Glomerular endothelial cell (primary cell): ENCODE measurements at places on chromosomes 7 and 10. TPM values are rescaled to one million over a fixed set of nuclear protein-coding genes. Genes with fewer than 3 reads are reported as not detected.

The ATP6V0A4 gene
- total RNA-seq: not detected in 2 replicates

The C7orf33 gene
- total RNA-seq: not detected in 2 replicates

The IL6 gene
- 5.7 and 15.0 TPM in 2 replicates for total RNA-seq

The COL1A2 gene
- 9.0 and 76.0 TPM in 2 replicates for total RNA-seq

The FOXP2 gene
- 0.68 and 3.5 TPM in 2 replicates for total RNA-seq

The SORCS1 gene
- not detected in 2 replicates for total RNA-seq

The TRPV5 gene
- total RNA-seq: not detected in 2 replicates

The KIF11 gene
- 4.5 and 9.6 TPM in 2 replicates for total RNA-seq

The LHFPL3 gene
- not detected in 2 replicates for total RNA-seq

The CYP2C9 gene
- not detected in 2 replicates for total RNA-seq

The KCP gene
- total RNA-seq: 0.06 TPM in 1 of 2 replicates, not detected in the other

The GIMAP4 gene
- 83.5 and 97.6 TPM in 2 replicates for total RNA-seq

GRCh38 chr7:24889611-24890010 lies 90.4 kb downstream of the OSBPL3 start:
- DNase-seq: no peak

- DNase-seq: no peak
Observed at GRCh38 chr10:61733358-61733940, 70.7 kb downstream of the CABCOCO1 start.

- no peak for DNase-seq
Observed at GRCh38 chr7:30880125-30880720, 31.4 kb upstream of the AQP1 start.

GRCh38 chr7:17931069-17931468 lies 9.2 kb downstream of the SNX13 start:
- no peak for DNase-seq

GRCh38 chr10:62760401-62760800 lies 44.1 kb upstream of the ADO start:
- DNase-seq: peak; percentile 77

- no peak for DNase-seq
Observed at GRCh38 chr7:130441408-130441869, 623 bp upstream of the CEP41 start.

DNA sequence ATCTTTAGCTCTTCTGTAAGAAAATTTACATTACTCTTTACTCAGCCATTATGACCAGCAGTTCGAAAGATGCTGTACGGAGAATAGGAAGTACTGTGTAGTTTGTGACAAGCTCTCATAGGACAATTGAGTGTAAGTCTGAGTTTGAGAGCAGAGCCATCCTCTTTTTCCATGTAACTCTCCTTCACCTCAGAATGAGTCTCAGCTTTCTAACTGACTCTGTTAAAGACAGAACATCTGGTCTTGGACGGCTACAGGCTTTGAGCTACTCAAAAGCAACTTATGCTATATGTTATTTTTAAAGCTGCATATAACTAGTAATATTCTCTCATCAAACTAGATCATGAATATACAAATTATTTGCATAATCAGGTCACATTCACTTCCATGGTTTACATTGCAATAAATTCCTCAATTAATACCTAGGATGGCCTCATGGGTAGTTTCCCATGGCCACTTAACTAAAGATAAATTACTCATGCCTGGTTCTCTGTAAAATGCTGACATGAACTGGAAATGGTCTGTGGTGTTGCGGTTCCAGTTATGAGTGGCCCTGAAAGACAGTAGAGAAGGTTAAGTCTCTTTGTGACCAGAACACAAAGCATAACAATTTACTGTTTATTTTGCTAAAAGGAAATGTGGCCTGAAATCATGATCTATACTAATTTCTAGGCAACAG lies 358.7 kb downstream of the PHF14 start:
- DNase-seq: no peak

- DNase-seq: no peak
Observed at GRCh38 chr10:30705101-30705624, 75.6 kb upstream of the LYZL2 start.

DNA sequence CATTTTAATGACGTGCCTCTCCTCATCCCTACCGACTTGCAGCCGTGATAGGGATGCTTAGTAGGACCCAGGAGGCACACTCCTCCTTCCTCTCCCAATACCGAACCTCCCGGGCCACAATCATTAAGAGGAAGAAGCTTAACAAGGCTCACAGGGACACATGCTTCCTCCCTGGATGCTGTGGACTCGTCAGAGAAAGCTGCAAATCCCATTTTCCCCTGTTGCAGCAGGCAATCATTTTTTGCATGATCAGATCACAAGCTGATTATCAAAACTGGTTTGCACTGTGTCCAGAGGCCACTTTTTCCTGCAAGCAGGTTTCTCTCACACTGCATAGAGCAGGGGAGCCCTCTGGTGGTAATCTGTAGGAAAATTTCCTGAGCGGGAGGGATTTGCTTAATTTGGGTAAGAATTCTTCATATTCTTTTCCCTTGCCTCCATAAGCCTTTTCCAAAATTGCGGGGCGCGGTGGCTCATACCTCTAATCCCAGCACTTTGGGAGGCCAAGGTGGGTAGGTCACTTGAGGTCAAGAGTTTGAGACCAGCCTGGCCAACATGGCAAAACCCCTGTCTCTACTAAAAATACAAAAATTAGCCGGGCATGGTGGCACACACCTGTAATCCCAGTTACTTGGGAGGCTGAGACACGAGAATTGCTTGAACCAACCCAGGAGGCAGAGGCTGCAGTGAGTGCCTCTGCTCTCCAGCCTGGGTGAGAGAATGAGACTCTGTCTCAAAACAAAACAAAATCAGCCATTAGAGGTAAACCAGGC lies 16.1 kb upstream of the LAMB4 start:
- DNase-seq: peak; percentile 66

GRCh38 chr7:138801256-138801655 lies 3.3 kb upstream of the ATP6V0A4 start:
- DNase-seq: no peak

DNA sequence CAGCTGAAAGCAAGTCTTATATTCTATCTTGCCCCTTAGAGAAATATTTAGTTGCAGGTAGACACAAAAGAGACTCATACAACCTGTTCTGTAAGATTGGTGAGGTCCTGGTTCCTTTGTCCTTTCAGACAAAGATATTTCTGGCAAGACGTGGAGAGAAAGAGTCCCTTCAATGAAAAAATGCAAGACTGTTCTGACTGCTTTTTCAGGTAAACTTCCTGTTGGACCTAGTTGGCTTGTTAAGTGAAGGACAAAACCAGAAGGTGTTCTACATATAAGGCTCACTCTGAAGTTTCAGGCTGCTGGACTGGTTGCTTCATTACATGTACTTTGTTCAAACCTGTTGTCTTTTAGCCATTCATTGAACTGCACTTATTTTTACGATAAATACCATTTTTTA lies 119.0 kb upstream of the PTPRZ1 start:
- DNase-seq: no peak

DNA sequence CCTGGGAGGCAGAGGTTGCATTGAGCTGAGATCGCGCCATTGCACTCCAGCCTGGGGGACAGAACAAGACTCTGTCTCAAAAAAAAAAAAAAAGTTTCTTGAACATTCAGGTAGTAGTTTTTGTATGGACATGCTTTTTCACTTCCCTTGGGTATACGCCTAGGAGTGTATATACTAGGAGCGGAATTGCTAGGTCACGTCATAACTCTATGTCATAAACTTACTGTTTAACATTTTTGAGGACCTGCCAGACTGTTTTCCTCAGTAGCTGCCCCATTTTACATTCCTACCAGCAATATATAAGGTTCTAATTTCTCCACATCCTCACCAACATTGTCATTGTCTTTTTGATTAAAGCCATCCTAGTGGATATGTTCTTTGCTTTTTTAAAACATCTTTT lies 51.6 kb downstream of the MKI67 start:
- DNase-seq: no peak

- no peak for DNase-seq
Observed at GRCh38 chr10:31757831-31758230, 170.8 kb downstream of the ARHGAP12 start.

- DNase-seq: no peak
Observed at GRCh38 chr7:14324767-14325166, 335.3 kb upstream of the ETV1 start.

DNA sequence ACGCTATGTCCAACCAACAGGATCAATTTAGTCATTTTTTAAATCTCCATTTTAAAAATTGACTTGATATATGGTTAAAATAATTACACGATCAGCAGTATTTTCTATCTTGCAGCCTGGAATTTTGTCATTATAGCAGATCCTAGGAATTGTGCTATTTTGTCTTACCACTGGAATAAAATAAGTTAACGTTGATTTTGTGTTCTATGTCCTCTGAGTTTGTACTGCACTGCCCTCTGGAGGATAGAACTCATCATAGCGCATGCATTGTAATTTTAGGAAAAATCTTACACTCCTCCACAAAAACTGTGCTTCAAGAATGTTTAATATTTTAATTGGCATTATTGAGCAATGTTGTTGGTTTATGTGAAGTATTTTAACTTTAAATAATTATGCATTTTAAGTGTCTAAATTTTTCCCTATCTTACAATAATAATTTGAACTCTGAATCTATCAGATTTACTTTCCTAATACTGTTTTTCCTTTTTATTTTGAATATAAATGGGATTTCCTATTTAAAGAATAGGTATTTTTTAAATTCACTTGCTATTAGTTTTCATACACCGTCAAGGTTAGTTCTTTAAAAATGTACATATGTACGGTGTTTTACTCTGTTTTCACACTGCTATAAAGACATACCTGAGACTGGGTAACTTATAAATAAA lies 220.1 kb downstream of the PPP1R3A start:
- no peak for DNase-seq

DNA sequence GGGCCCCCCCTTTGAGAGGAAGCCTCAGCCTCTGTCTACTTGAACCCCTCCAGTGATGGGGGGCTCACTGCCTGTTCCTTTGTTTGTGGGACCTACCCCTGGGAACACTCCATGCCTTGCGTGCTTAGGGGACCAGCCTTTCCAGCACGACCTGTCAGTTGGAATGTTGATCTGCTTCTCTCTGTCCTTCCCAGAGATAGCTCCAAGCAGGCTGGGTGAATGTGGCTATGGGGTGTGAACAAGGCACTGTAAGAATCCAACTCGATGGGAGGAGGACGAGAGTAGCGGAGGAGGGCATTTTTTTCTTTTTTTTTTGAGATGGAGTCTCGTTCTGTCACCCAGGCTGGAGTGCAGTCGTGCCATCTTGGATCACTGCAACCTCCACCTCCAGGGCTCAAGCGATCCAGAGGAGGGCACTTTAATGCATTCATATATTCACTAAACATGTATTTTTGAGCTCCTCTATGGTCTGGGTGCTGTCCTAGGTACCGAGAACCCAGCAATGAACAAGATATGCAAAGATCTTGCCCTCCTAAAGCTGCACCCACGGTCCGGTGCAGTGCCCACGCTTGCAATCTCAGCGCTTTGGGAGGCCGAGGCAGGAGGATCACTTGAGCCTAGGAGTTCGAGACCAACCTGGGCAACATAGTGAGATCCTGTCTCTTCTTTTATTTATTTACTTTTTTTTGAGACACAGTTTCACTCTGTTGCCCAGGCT lies 8.5 kb downstream of the CLIP2 start:
- DNase-seq: no peak

- no peak for DNase-seq
Observed at GRCh38 chr10:75624638-75625037, 193.2 kb downstream of the LRMDA start.

- DNase-seq: no peak
Observed at GRCh38 chr10:118504467-118505205, 90.8 kb downstream of the PRLHR start.

GRCh38 chr7:97418312-97418711 lies 300.8 kb downstream of the SDHAF3 start:
- DNase-seq: no peak

DNA sequence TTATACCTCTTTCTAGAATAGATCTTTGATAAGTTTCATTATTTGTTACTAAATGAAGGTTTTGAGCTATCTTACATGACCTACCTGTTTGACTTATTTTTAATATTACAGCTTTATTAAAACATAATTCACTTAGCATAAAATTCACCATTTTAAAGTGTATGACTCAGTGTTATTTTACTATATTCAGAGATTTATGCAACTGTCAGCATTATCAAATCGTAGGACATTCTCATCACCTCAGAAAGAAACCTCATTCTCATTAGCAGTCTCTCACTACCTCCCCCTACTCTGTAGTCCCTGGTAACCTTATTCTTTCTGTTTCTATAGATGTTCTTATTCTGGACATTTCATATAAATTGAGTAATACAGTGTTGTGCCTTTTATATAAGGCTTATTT lies 207.9 kb upstream of the FOXP2 start:
- no peak for DNase-seq

GRCh38 chr7:42065942-42066341 lies 171.1 kb downstream of the GLI3 start:
- DNase-seq: no peak

GRCh38 chr7:55073051-55073511 lies 54.3 kb downstream of the EGFR start:
- no peak for DNase-seq

DNA sequence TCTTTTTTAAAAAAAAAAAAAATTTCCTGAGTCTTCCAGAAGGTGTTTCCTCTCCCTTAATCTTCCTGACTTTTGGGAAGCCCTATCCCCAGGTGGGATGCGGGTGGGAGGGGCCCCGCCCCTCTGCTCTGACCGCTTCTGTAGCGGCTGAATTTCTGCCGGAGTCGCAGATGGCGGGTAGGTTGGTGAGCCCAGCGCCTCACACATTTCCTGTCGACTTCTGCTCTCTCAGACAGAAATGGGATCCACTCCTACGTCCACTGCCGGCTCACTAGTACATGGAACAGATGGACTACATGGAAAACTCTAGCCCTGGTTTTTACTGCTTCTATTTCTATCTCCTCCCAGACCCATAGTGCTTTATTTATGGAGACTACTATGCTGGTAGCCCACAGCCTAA lies 90.9 kb downstream of the NEUROD6 start:
- DNase-seq: no peak

GRCh38 chr7:29122081-29122480 lies 24.3 kb downstream of the CPVL start:
- no peak for DNase-seq

DNA sequence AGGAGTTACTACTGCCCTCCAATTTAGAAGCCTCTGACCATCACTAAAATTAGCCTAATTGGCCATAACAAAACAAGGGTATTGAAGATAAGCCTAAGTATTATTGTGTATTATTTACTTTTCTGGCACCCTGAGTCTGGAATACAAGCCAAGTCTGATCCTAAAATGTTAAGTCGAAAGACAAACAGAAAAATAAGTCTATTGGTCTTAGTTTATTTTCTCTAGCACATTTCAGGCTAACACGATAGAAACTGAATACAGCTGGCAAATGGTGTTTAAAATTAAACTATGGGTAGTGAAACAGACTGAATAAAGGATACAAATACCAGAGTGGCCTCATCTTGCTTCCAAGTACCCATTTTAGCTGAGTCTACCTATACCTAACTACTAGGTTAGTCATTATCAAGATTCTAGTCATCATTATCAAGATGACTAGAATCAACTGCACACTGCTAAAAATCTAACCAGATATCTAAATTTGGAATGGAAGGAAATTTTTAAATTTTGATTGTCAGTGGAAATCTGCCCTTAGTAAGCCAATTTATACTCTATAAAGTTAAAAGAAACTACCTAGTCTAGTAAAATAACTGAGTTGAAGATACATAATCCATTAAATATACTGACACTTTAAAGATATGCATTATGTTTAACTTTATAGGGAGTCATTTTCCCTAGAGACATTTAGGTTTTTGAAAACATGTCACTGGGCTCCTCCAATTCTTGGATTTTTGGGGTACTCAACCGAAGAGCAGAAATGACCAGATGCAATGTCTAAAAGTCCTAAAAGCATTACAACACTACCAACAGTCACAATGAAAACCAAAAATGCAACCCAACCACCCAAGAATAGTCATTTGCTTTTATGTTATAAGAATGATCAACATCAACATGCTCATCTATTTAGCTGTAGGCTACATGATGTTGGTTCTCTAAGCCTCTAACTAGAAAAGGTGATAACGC lies 80.9 kb downstream of the NT5C2 start:
- DNase-seq: no peak

- DNase-seq: no peak
Observed at GRCh38 chr7:134750083-134751062, 29.1 kb upstream of the CALD1 start.
